GM12892 (cell line): ENCODE measurements at places on chromosomes 12 and 14.
A peak's percentile ranks its signal among the peaks of the same experiment; 100 is the strongest.

DNA sequence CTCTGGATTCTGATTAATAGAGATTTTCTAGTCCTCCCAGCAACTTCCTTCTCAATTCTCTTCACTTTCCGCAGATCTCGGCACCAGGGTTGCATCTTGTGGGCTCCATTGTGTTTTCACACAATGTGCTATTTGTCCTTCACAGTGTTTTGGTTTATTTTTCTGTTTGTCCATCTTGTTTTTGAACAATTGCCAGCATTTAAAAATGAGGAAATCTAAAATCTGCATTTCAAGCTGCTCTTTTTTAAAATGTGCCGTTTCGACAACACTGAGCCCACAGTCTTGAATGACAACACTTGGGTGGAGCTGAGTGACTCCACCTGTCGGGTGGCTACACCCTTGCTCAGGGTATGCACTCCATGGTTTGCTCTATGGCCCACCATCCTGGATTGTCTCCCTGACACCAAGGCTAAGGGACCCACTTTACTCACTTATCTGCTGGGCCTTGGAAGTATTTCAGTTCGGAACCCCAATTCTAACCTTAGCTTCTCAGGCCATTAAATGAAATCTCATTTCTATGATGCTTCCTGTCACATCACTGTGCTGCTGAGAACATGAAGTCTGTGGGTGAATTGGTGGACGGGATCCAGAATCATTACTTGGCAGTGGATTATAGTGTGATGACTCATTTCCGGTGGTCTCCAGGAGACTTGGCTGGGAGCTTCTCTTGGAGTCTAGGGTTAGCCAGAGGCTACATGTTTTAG is 3.4 kb upstream of the MYRFL start:
- no peak for DNase-seq

GRCh38 chr12:12800406-12801180 is 12.6 kb upstream of the DDX47 start:
- DNase-seq: no peak

- DNase-seq: no peak
Observed at GRCh38 chr14:77006132-77006531, 22.4 kb downstream of the IRF2BPL start.

- DNase-seq: no peak
Observed at GRCh38 chr12:29719381-29719780, 64.4 kb downstream of the TMTC1 start.

- DNase-seq: no peak
Observed at GRCh38 chr12:49583366-49584094, 15.6 kb upstream of the MCRS1 start.

DNA sequence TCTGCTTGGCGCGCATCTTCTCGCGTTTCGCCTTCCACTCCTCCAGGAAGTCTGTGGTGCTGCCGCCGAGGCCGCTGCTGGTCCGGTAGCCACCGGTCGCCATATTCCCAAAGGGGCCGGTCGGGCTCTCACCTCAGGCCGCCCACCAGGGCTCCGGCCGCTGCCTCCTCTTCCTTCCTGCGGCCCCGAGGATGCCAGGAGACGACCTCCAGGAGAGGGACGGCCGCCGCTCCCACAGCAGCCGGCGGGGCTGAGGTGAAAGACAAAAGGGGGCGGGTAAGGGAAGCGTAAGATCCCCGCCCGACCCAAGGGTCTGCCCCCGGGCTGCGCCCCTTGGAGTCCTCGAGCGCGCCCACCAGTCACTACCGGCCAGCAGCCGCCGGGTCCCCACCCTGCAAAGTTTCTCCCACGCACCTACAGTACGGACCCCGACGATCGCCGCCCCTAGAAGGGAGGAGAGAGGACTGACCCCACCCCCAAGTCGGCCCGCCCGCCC is 574 bp downstream of the PAWR start:
- DNase-seq: no peak

GRCh38 chr14:34711169-34711568 is 3.2 kb downstream of the CFL2 start:
- peak; percentile 33 for DNase-seq

DNA sequence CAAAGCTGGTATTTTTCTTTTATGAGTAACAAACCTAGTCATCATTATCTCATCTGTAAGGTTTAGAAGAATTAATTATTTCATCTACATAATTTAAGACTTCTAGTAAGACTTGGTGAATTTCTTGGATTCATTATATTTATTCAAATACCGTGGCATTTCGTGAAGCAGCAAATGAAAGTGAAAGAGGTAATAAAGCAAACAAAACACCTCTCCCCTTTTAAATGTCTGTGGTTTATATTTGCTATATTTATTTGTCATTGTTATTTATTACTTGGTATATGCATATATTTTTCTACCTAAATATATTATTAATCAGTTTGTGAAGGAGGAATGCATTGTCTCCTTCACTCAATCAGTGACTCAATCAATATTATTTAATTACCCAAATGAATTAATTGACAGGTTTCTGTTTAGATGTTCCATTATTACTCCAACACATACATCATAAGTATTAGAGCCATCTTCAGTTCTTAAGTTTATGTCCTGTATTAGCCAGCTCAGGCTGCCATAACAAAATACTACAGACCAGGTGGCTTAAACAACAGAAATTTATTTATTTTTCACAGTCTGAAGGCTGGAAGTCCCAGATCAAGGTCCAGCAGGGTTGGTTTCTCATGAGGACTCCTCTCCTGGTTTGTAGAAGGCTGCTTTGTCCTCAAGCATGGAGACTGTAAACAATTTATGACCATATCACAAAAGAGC is 6.6 kb downstream of the CFAP54 start:
- no peak for DNase-seq

GRCh38 chr12:14563046-14563445 is 4.6 kb downstream of the PLBD1 start:
- no peak for DNase-seq

- DNase-seq: no peak
Observed at GRCh38 chr14:48125654-48126053, 450.2 kb upstream of the MDGA2 start.

- DNase-seq: no peak
Observed at GRCh38 chr12:47078733-47079467, 521 bp upstream of the PCED1B start.

- no peak for DNase-seq
Observed at GRCh38 chr12:7498809-7499208, 4.8 kb downstream of the CD163 start.

GRCh38 chr12:132740313-132740646 is 21.4 kb downstream of the ANKLE2 start:
- no peak for DNase-seq

DNA sequence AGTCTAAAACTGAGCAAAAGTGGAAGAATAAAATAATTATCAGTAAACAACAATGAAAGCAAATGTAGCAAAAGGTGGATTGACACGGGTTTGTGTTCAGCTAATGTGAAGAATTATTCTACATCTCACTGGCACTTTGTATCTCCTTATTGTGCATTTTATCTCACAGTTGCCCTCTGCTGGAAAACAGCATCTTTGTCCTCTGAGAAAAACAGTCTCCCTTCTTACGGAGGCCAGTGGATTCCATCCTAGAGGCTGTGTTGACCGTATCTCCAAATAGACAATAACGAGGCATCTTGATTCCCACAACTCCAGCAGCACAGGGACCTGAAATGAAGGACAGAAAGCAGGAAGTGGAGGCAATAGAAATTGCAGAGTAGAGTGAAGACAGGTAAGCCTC is 51.3 kb upstream of the PLBD1 start:
- no peak for DNase-seq

DNA sequence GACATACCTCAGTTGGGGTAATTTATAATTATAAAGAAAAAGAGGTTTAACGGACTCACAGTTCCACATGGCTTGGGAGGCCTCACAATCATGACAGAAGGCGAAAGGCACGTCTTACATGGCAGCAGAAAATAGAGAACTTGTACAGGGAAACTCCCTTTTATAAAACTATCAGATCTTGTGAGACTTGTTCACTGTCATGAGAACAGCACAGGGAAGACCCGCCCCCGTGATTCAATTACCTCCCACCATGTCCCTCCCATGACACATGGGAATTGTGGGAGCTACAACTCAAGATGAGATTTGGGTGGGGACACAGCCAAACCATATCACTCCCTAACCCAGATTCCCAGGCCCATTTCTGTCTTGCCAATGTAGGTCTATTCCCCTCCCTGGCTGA is 22.1 kb downstream of the MYO1H start:
- DNase-seq: no peak

GRCh38 chr14:45426685-45427282 is 173.8 kb upstream of the MIS18BP1 start:
- no peak for DNase-seq

DNA sequence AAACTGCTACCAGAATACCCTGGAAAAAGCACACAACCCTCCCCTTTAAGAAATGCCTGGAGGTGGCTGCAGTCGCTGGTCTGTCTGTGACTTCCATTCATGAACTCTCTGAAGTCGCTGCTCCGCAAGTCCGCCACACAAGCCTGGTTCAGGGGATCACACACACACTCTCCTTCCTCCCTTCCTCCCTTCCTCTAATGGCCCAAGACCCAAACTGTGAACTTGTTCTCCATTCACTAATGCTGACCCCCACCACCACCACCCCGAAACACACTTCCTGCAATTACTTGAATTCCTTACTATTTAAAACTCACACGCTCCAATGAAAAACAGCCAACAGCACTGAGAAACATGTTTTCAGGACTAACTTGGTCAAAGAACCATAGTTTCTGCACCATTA is 1.0 kb upstream of the LMO3 start:
- DNase-seq: no peak

DNA sequence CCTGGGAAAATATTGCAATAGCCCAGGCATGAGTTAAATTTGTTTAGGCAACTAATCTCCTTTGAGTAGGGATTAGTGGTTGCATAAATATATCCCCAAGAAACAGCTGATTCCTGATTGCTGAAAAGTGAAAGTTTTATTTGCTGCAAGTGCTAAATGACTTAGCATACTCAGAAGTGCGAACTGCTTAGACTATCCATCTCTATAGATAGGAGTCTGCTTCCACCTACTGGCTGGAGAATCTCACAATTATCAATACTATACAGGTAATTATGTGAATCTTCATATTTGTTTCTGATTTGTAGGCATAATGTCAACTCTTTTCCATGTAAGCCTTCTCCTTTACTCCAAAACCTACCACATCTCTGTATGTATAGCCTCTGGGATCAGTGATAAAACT is 12.0 kb upstream of the SLCO1B3 start:
- no peak for DNase-seq

GRCh38 chr12:13101821-13102375 is 1.6 kb downstream of the GSG1 start:
- DNase-seq: no peak

- DNase-seq: no peak
Observed at GRCh38 chr12:122203301-122204166, at the start of gene B3GNT4. Gene B3GNT4 (plus strand): TSS chr12:122203709. CDS start chr12:122204619, 910 bp downstream.

GRCh38 chr12:85440271-85440670 is 160.3 kb downstream of the ALX1 start:
- DNase-seq: no peak

DNA sequence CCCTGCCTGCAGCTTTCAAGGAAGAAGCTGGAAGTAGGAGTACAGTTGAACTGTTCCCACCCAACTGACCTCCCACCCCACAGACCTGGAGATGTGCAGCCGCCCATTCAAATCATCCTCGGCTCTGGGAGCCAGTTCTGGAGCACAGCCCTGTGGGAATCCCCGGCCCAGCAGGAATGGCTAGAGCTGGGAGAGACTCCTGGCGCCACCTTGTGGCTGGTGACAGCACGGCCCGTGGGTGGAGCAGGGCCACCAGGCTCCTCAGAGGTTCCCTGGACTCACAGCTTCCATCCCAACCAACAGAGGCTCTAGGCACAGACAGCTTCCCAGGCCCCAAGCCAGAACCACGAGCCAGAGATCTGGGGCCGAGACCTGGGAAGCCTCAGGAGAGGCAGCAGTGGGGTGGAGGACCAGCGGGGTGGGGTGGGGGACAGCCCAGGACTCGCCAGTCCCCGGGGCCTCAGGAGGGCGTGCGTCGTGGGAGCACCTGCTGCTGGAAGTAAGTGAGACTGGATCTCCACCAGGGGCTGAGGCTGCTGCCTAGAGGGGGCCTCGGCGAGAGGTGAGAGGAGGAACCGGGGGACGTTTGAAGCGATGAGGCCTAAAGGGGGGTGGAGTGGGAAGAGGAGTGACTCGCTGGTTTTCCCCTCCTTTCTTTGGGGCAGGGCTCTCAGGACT is 43.4 kb downstream of the RNF34 start:
- peak; percentile 96 for DNase-seq

- no peak for DNase-seq
Observed at GRCh38 chr12:12819221-12819620, 6.1 kb downstream of the DDX47 start.

- DNase-seq: no peak
Observed at GRCh38 chr14:65840118-65840751, 427.7 kb downstream of the FUT8 start.

DNA sequence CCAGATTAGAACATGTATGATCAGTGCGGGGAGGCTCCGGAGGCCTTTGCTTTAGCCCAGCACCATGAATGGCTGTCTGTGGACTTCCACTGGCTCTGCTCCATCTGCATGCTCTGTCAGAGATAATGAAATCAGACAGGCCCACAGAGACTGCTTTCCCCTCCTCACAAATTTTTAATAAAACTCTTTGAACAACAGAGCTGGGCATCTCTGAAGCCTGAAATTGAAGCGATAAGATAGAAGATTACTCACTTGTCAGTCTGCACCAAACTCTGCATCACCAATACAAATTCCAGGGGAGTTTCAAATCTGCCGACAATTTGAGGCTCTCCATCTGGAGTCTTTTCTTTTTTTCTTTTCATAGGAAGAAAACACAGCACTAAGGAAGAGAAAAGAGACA is 110.0 kb downstream of the DYRK2 start:
- DNase-seq: no peak

DNA sequence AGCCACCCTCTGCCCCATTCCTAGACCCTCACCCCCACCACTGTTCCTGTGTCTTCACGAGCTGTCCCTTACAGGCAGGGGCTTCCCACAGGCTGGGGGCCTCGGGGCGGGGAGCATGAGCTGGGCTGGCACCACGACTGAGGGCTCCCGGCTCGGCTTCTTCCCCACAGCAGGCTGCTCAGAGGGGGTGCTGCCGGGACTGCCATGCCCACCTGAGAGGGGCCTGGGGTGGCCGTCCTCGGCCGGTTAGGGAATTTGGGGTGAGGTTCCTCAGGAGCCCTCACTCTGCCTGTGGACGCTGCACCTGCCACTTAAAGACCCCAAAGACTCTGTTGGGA is 6.8 kb downstream of the SLC25A47 start:
- no peak for DNase-seq

DNA sequence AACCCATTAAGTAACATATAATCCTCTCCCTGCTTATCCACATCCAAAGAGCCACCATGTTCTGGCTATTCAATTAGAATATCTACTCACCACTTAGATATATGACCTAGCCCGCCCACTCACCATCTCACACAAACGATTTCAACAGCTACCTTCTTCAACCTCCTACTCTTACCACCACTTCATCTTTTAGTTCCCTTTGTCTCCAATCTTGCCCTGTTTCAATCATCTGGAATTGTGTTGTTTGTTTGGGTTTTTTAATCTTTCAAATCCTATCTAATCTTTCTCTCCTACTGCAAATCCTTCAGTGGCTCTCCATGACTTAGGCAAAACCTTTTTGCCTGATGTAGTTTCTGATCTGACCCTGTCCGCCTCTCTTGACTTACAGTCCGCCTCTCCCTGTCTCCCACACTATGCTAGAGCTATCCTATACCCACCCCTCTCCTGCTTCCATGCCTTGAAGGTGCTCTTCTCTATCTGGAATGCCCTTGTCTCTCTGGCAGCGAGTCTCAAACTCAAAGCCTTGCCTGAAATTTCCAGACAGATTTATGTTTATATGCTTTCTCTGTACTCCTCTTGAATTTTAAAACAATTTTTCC is 161.0 kb upstream of the CRY1 start:
- no peak for DNase-seq

- DNase-seq: no peak
Observed at GRCh38 chr12:98208816-98209215, 306.6 kb upstream of the TMPO start.

- no peak for DNase-seq
Observed at GRCh38 chr12:116284396-116284795, 6.9 kb upstream of the MED13L start.
